Dorsolateral prefrontal cortex (tissue), 122 donors: ENCODE measurements at places on chromosomes 5 and 9.

- no peak for DNase-seq
Observed at GRCh38 chr5:1195439-1195838, 6.0 kb upstream of the SLC6A19 start.

- DNase-seq, result no peak
Observed at GRCh38 chr9:93979721-93980120, 24.6 kb upstream of the BARX1 start.

GRCh38 chr5:88833371-88834130 lies 49.4 kb downstream of the MEF2C start:
- no peak for DNase-seq

DNA sequence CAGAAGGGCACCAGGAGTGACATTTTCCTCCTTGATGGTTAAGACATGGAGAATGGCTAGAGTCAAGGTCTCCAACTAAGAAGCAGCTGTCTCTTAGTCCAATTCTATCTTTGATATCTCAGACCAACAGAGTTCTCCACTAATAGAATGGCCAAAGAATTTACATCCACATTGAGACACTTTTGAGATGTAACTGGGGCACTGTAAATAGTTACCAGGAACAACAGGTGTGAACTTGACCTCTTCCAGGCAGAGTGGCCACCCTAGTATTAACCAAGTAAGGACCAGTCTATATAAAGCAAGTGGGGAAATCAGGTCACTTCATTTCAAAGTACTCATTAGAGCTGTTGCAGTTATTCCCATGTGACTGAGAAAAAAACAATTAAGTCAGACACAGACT lies 159.7 kb upstream of the RAD23B start:
- DNase-seq, result no peak

GRCh38 chr5:93193431-93194347 lies 387.3 kb downstream of the NR2F1-AS1 start:
- DNase-seq, result no peak

DNA sequence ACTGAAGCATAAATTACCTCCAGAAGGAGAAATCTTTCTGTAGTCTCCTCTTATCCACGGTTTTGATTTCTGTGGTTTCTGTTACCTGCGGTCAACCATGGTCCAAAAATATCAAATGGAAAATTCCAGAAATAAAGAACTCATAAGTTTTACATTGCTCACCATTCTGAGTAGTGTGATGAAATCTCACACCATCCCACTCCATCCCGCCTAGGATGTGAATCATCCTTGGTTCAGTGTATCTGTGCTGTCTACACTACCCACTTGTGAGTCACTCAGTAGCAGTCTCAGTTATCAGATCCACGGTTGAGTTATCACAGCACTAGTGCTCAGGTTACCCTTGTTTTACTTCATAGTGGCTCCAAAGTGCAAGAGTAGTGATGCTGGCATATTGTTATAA lies 371.2 kb downstream of the NFIB start:
- DNase-seq, result no peak

DNA sequence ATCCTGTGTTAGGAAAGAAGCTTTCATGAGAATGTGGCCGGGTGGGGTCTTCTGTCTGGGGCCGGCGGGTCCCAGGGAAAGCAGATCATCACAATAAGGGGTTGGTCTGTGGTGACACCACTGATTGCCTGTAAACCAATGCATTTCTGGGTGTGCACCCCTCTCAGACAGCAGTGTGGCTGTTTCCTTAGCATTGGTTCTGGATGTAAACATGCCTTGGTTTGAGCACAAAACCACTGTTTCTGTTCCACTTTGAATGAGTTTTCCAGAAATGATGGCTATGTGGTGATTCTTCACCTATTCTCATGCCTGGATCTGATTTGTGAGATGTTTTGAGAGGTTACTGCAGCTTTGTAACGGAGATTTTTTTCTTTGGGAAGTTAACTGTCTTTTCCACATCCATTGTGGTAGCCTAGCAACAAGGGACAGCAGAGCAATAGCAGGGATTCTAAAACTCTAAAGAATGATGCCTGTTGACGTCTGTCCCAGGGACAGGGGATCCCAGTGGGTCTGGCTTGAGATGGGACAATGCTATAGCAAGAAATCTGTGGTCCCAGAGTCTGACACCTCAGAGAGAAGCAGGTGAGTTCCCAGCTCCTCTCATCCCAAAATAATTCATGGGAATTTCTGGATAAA lies at the start of gene CCDC192:
CCDC192 (plus strand) TSS at position 466 of the 636 bp plus-strand sequence; CDS start at position 521, 55 bp downstream.
- no peak for DNase-seq

- DNase-seq, result no peak
Observed at GRCh38 chr5:131328536-131329285, 64.9 kb downstream of the CDC42SE2 start.

DNA sequence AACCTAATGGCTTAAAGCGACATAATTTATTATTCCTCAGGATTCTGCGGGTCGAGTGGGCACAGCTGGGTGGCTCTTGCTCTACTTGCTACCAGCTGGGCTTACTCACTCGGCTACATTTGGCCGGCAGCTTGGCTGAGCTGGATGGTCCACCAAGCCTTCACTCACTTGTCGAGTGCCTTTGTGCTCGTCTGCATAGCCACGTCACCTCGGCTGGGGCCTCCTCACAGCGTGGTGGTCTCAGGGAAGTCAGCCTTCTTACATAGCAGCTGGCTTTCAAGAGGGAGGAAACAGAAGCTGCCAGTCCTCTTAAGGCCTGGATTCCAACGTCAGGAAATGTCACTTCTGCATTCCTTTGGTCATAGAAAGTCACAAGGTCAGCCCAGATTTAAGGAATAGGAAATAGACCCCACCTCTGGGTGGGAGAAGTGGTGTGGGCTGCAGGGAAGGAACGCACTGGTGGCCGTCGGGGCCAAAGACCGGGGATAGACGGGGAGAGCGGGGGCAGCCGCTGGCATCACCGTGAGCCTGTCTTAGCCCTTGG lies 75.1 kb upstream of the RUFY1 start:
- no peak for DNase-seq

DNA sequence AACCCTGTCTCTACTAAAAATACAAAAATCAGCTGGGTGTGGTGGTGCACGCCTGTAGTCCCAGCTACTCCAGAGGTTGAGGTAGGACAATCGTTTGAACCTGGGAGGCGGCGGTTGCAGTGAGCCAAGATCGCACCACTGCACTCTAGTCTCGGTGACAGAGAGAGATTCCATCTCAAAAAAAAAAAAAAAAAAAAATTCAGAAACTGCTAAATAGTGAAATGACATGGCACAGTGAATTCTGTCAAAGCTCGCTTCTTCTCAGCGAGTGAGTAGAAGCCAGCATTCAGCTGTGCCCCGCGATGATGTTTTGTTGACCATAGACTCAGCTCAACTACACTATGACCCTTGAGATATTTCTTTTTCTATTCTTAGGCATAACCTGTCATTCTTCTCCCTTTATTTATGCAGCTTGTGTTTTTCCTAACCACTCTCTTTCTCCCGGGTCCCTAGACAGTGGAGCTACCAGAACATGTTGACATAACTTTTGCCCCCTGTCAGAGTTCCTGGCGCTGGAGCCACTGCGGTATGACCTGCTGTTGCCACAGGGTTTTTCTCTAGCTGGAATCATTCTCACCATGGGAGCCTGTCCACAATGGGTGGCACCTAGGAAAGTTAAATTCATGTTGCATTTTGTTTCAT lies 13.5 kb upstream of the IQGAP2 start:
- no peak for DNase-seq

DNA sequence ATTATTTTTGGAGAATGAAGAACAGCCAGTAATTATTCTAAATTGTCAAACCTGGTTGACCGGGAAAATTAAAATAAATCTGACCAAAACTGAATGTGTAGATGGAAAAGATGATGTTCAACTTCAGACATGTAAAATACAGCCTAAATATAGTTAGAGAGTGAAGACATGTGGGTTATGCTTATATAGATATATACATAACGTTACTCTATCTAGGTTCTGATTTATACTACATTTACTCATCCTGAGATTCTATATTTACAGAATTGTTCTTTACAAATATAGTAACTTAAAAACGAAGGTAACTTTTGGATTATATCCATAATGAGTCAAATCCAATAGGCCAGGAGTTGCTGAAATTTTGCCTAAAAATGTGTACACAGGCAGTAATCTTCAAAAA lies 20.8 kb upstream of the THG1L start:
- no peak for DNase-seq

- no peak for DNase-seq
Observed at GRCh38 chr5:9381464-9381863, 164.4 kb downstream of the SEMA5A start.

DNA sequence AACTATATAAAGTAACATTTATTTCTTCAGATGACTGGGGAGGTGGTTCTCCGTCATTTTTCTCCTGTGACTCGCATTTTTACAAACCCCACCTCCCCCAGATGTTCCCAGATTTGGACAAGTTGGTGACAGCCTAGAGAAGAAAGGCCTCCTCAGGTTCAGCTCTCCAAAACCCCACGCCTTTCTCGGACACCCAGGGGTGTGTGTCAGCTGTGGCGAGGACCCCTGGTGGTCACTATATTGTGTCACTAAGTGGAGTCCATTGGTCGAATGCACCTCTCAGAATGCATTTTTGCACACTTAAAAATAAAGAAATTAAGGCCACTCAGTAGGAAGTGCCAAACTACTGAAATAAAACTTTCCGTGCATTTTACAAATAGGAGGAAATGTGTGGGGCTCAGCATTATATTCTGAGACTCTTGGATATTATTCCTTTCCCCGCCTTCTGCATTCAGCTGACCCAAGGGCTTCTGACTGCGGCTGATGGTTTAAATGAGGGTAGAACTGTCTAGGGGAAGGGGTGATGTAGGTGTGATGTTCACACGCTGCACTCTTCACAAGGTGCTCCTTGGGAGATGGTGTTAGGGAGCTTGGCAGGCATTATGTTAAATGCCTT lies 47.6 kb downstream of the ACO1 start:
- DNase-seq, result no peak

GRCh38 chr5:141494761-141495452 lies 6.0 kb downstream of the PCDHGC5 start:
- DNase-seq, result no peak

DNA sequence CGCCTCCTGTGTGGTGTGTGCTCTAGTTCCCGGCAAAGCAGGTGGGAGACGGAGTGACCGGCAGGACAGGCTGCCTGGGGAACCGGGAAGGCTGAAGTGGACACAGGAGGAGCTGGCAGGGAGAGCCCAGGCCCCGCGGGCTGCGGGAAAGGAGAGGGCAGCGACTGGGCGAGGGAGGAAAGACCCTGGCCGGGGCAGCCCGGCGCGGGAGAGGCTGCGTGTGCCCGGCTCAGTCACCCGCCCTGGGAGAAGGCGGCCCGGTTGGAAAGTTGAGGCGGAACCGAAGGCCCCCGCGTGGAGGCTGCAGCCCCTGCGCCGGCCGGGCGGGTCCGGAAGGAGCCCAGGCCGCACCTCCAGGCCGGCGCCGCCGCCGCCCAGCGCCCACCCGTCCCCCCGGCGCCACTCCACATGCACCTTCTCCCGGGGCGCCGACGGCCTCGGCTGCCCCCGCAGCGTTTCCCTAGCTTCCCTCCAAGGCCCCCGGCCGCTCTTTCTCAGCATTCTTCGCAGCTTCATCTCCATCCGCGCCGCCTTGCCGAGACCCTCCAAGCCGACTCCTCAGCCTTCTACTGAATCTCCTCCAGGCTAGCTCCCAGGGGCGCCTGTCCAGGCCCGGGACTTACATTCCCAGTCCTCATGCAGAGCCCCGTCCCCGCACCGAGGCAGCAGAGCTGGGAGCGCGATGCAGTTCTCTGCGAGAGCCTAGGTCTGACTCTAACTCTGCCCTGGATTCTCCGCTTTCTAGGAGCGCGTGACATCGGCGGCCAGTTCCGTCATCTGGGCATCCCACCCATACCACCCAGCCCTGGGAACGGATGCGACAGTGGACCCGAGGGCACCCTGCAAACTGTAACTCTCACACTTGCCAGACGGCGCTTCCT lies 152.0 kb downstream of the ERCC6L2 start:
- DNase-seq, result no peak

DNA sequence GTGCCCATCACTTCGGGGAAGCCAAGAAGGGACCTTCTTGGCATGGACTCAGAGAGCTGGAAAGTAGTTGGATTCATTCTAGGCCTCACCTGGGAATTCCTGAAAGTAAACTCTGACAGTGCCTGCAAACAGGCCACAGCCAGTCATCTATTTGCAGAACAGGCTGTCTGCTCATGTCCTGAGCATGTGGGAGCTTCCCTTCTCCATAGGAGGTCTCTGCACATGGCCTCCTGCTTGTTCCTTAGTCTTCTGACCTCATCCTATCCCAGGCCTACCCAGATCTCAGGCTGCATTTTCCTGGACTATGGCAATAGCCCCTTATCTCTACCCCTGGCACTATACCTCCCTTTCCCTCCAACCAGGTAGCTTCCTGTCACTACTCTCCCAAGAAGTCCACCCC lies 67.2 kb upstream of the FSTL4 start:
- DNase-seq, result no peak

GRCh38 chr5:78731884-78732283 lies 83.3 kb upstream of the LHFPL2 start:
- no peak for DNase-seq

DNA sequence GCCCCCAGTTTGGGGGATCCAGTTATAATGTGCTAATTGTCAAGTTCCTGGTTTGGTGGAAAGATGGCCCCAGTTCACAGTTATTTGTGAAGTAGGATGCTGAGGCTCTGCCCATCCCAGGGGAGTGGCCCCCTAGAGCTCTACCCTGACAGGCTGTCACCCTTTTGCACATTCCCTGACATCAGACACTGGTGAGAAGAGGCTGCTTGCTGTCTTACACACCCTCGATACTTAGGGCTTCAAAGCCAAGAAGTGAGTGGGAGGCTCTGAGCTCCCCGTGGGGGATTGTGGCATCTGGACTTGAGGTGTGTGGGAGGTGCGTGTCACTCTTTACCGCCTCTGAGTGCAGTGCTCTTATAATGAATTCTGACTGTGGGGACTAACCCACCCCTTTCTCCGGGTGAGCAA lies 168.5 kb downstream of the DOCK2 start:
- no peak for DNase-seq

DNA sequence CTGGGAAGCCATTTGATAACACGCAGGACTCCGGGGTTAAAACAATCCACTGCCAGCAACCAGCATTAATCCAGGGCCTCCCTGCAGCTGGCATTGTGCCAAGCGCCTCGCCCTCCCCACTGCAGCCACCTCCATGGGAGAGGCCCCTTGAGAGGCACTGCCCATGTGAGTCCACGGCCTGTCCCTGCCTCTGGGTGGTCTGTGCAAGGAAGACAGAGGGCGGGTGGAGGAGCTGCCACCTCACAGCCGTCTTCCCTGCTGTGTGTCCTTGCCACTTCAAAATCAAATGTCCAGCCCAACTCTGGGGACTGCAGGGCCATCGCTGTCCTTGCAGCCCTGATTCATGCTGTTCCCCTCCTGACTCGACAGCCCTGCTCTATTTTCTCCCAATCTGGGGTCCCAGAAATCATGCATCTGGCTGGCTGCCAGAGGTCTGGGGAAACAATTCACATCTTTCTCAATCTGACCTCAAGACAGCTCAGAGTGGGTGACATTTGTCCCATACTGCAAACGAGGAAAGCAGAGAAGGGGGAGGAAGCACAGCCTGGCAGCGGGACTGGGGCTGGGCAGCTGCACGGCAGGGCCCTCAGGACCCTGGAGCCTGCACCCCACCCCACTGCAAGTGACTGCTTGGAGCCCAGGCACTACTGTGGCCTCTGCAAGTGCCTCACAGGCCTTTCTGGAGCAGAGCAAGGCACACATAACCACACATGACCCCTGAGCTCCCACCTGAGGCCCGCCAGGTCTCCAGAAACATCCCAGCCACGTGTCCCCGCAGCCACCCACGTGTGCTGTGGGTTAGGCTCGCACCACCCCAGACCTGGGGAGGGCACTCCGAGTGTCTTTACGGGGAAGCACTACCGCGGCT lies 15.7 kb downstream of the BRD3OS start:
- no peak for DNase-seq
